ENCODE measurements at places on chromosomes 16 and 17. TPM values are rescaled to one million over a fixed set of nuclear protein-coding genes. Genes with fewer than 3 reads are reported as not detected.

DNA sequence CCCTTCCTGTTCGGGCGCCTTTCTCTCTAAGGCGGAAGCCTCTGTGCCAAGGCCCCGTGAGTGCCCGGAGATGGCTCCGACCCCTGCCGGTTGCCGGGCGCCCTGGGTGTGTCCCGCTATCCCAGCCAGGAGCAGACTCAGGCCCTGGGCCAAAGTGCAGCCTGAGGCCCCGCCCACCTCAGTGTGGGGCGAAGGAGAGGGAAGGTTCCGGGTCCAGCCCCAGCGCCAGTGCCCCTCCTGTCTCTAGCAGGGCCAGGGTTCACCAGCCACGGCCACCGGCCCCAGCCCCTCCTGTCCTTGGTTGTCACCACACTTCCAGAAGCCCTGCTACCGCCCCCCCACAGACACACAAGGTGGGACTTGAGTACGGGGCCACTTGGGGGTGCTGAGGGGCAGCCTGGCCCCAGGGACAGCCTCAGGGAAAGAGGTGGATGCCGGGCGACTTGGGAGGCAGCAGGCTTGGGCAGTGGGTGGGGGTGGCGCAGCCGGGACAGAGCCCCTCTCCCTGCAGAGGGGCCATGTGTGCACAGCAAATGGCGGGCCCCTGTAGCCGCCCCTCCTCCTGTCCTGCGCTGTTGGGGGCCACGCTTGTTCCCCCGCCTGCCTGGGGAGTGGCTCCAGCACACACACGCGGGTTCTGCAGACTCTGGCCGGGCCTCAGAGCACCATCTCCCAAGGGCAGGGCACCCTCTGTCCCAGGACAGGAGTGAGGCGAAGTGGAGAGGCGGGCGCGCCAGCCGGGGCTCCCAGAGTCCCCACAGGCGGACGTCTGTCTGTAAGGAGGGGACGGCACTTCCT is 6.0 kb downstream of the C1QTNF8 start:
- DNase-seq: no peak

Gene CALB2
- 9.3 TPM for total RNA-seq

DNA sequence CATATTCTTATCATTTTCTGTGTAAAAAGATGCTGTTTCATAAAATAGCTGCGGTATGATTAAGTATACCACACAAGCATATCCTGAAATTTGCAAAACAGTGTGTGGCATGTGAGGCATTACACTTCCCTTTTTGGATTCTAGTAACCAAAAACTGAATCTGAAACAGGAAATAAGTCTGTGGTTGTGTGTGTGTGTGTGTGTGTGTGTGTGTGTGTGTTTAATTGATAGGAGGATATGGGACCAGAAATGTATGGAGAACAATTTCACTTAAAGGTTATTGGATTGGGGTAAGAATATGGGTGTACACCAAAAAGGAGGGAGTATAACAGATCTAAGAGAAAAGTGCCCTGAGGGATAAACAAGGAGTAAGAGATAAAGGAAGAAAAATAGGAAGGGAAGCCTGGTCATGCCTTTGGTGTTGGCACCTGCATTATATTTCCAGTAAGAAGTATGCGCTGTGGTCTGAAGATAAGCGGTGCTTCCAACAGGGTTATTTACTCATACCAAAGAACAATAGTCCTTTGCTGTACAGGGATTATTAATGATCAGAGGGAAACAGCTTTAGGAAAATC is 4.0 kb downstream of the LYRM1 start:
- no peak for DNase-seq

Gene ABCC11
- total RNA-seq: 0.20 TPM

DNA sequence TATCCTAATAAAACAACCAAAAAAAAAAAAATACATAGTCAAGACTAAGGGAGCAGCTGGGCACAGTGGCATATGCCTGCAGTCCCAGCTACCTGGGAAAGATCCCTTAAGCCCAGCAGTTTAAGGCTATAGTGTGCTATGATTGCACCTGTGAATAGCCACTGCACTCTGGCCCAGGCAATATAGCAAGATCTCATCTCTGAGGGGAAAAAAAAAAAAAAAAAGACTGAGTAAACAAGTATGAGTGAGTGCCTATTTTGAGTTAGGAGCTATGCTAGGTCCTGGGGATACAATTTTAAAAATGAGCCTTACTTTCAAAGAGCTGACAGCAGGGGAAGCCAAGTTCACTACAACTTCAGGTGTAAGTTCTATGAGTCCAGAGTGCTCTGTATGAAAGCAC is 55.4 kb downstream of the GRB2 start:
- no peak for DNase-seq

- DNase-seq: no peak
These were observed 83.8 kb downstream of the ABCC1 start for GRCh38 chr16:16033208-16033717.

GRCh38 chr17:76658242-76658662 is 14.7 kb upstream of the ST6GALNAC1 start:
- DNase-seq: no peak

- no peak for DNase-seq
These were observed 4.5 kb upstream of the ITGAX start for GRCh38 chr16:31350275-31351005.

DNA sequence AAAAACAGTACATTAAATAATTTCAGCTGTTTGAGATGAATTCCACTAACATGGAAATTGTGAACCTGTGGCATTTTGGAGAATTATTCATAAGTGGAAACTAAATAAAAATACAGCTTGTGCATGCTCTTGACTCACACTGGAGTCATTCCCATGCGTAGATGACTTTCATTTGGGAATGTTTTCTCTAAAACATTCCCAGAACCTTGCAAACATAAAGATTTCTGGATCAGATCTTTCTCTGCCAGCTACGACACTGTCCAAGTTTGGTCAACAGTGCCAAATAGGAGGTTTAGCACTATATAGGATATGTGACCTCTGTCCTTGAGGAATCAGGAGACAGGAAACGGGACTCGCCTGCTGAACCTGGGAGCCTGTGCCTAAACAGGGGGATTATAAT is 400.9 kb downstream of the SLC39A11 start:
- DNase-seq: no peak

GRCh38 chr16:50696575-50697420 is 3.4 kb downstream of the NOD2 start:
- no peak for DNase-seq

- no peak for DNase-seq
These were observed 9.4 kb upstream of the ENGASE start for GRCh38 chr17:79065105-79065670.

DNA sequence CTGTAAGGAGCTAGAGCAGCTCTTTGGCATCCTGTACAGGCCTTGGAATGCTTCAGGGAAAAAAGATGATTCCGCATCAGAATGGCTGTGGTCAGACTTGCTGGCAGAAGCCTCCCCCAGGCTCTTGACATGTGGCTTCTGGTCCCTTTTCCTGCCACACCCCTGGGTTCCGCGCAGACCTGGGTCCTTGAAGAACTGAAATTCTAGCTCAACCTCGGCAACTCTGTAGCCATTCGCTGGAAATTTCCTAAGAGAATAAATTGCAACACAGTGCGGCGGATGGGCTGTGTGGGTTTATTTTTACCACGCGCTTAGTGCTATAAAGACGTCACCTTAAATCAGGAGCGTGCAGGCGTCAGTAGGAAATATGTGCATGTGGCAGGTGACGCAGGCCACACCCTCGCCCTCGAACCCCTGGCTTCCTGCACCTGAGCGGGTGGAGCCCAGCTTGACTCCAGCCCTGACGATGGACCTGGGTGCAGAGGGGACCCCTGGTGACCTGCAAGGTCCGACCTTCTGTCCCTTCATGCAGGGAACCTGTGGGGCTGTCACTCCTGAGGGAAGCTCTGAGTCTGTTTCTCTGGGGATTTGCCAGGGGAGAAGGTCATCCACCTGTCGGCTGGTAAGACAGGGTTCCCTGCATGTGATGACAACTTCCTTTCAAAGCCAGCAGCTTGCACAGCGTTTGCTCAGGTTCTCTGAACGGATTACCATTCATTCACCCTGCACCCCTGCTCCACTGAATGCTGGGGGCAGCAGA is 46.3 kb downstream of the METRNL start:
- no peak for DNase-seq

Gene ABR
- 58.1 TPM for total RNA-seq

Gene KLHL36
- 26.2 TPM for total RNA-seq

Gene SEC14L5
- 0.49 TPM for total RNA-seq

DNA sequence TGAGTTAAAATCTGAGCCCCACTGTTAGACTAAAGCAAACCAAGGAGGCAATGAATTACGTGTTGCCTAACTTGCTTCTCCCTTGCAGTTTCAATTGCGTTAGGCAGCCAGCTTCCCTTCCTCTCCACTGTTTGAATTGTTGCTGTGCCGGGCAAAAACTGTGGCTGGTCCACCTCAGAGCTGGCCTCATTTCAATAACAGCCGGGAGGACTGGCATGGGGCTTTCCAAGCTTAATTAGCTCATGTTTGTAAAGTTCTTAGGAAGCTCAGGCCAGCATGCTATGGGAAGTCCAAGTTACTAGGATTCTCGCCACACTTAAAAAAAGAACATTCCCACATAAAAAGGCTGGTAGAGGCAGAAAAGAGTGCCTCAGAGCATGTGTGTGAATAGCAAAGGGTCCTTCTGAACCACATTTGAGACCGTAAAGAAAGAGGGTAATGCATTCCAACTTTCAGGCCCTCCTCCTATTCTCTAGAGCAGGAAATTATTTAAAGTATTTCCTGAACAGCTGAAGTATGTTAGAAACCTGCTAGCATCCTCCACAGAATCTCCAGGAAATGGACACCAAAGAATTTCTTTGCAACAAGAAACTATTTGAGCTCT is 79.0 kb upstream of the SMURF2 start:
- DNase-seq: peak; percentile 50

GRCh38 chr16:49827805-49828438 is 28.0 kb downstream of the ZNF423 start:
- DNase-seq: no peak

Gene KDM6B
- total RNA-seq: 30.6 TPM

- no peak for DNase-seq
These were observed 760 bp downstream of the SLFN12L start for GRCh38 chr17:35536664-35537171.

DNA sequence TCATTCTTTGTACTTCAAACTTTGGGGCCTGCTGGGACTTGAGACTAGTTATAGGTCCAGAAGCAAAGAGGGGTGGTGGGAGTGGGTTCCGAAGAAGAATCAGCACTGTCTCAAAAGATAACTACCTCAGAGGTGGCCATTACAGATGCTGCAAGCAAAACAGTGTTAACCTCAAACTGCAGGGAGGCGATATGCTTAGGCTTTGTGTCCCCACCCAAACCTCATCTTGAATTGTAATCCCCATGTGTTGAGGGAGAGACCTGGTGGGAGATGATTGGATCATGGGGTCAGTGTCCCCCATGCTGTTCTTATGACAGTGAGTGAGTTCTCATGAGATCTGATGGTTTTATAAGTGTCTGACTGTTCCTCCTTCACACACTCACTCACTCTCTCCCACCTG is 545.3 kb downstream of the XYLT1 start:
- DNase-seq: no peak

GRCh38 chr17:51044976-51045375 is 75.7 kb downstream of the SPAG9 start:
- no peak for DNase-seq

Gene ITGAX
- total RNA-seq: 3.3 TPM

Gene ST6GALNAC1
- not detected for total RNA-seq

DNA sequence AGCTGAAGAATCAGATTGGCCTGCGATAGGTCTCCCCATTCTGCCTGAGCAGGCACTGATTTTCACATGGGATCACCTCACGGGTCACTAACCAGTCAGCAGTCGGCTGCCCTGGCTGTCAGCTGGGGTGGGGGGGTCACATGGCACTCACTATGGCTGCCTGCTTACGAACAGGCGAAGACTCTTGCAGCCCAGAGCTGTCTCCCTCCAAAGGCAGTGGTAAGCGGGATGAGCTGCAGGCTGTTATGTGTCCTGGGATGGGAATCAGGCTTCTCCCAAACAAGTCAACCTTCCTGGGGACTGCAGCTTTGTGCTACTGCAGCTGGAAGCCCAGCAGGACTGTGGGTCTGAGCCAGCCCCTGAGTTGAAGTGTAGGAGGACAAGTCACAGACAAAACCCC is 29.0 kb upstream of the ADORA2B start:
- DNase-seq: no peak

Gene IKZF3
- 0.39 TPM for total RNA-seq

Gene COPS3
- total RNA-seq: 58.9 TPM

Gene TNRC6A
- total RNA-seq: 57.6 TPM

Gene FAM20A
- total RNA-seq: 4.7 TPM

DNA sequence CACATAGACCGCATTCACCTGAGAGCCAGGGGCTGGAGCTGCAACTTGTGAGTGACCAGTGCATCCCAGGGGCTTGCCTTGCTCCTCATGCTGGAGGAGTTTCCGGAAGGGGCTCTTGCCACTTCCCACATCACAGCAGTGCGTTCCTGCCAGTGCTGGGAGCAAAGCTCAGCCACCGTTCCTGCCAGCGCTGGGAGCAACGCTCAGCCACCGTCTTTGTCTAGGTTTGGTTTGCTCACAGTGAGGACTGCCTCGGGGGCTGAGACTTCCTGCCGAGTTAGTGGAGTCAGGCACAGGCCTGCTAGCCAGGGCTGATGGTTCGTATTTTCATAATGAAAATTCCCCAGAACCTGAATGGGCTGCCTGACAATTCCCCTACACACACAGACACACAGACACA is 5.4 kb upstream of the CHRNE start:
- no peak for DNase-seq

DNA sequence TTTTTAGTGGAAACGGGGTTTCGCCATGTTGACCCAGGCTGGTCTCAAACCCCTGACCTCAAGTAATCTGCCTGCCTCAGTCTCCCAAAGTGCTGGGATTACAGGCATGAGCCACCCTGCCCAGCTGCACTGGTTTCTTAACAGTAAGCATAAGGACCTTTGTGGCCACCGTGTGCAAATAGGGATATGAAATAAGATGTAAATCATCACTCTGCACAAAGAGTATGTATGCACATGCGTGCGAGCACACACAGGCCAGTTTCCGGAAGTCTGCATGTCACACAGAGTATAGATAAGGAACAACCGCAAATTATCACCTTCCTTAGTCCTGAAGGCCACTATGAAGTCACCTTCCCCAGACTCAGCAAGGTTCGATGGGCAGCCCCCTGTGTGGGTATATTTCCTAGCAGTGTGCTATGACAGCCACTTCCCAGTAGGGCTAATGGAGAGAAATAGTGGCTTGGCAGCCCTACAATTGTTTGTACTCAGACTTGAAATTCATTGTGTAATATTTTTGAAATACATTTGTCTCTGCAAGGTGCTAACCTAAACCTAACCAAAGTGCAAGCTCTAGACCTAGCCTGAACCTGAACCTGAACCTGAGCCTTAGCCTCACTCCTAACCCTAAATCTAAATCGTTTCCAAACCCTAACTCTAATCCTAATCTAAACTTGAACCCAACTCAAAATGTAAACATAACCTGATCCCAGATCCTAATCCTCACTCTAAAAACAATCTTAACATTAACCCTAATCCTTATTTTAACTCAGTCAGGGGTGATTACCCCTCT is 48.4 kb upstream of the SKAP1 start:
- no peak for DNase-seq

DNA sequence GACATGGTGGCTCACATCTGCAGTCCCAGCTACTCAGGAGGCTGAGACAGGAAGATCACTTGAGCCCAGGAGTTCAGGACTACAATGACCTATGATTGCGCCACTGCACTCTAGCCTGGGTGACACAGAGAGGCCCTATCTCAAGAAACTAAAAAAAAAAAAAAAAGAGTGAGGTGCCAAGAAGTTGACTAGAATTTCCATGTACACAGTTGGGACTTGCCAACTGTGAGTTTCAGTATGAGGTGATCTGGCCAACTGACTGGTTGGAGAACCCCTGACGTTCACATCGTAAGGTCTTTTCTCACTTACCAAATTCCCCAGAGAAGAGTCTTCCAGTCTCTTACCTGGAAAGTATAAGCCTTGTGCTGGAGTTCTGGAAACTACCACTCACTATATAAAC is 3.1 kb upstream of the MED11 start:
- no peak for DNase-seq

All from skin of body (tissue), 3 donors.